Activated CD4-positive, alpha-beta T cell treated with anti-CD3 and anti-CD28 coated beads for 24 hours (primary cell): ENCODE measurements at places on chromosomes 16 and 17.

DNA sequence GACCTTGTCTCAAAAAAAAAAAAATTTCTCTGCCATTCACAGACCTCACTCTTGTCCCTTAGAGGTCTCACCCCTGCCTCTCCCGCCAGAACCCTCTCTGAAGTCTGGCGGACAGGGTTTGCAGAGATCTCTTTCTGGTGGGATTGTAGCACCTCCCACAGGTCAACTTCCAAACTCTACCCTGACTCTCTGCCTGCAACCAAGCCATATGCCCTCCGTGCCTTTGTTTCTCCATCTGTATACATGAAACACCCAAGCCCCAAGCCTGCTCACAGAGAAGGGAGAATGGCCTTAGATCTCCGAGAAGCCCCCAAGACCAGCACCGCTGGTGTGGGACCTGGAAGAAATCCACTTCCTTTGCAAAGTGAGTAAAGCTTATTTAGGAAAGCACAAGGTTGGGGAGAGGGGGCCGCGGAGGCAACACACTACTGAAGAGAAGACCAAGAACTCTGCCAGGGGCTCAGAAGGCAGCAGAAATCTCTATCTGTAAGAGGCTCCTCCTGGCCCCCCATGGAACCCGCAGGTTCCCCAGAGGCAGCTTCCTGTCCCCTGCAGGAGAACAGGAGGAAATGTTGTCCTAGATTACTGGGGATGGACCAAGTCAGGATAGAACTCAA lies 219.9 kb downstream of the C16orf78 start:
- DNase-seq, result no peak

DNA sequence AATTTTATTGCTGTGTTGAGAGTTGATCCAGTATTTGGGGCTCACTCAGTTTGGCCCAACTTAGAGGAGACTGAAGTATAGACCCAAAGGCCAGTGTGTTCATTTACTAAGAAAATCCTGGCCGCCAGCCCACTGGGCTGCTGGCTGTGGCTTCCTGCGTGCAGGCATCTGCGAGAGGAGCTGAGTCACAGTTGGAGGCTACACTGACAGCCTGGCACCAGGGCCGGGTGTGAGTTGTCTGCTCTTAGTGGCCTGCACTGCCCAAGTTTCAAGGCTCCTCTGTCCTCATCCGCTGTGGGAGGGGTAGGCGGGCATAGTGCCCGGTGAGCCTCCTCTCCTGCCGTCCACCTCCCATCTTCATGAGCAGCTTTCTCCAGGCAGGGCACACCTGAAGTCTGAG lies 54.2 kb downstream of the PLD6 start:
- no peak for DNase-seq

- DNase-seq, result no peak
These were observed 64.8 kb upstream of the DOC2B start for GRCh38 chr17:246226-246625.

DNA sequence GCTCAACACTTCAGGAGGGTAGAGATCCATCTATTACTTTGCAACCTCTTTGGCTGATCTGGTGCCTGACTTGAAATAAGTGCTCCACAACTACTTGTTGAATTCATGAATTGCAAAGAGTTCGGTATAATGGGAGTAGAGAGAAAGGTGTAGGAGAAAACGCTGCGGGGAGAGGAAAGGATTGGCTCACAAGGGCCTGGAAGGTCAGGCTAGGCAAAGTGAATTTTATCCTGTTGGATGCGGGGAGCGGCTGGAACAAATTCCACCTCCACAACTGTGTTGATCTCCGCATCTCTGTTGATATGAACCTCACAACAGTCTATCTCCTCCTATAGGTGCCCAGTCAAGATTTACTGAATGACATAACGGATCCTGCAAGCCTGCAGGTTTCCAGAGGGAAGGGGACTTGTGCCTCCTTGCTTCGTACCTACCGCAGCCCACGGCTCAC lies 684 bp downstream of the SLX4 start:
- no peak for DNase-seq

GRCh38 chr16:16956376-16956775 lies 514.4 kb downstream of the XYLT1 start:
- no peak for DNase-seq

DNA sequence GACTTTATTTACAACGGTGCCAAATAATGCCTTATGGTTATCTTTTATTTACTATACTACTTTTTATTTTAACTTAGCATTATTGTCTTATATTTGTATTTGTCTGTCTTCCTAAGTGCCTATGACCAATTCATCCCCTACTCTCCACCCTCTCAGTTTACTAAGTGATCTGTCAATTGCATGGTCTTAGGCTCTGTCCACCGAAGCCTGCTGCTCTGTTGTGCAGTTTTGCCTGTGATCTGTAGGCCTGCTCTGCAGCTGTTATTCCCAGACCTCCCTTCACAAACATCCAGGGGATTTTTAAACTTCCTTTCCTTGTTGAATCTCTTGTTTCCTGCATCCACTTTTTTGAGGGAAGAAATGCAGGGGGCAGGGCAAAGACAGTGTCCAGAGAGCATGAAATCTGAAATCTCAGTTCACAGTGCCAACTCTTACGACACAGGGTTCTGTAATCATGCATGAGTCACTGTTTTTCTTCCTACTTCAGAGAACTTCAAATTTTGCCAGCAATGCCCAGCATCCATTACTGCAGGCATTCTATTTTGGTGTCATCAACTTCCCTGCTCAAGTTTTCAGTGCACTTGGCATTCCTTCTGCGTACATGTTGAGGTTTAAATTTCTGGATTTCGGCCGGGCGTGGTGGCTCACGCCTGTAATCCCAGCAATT lies 11.4 kb downstream of the SLFN5 start:
- DNase-seq, result no peak

GRCh38 chr17:9170336-9170735 lies 149.0 kb downstream of the NTN1 start:
- no peak for DNase-seq

DNA sequence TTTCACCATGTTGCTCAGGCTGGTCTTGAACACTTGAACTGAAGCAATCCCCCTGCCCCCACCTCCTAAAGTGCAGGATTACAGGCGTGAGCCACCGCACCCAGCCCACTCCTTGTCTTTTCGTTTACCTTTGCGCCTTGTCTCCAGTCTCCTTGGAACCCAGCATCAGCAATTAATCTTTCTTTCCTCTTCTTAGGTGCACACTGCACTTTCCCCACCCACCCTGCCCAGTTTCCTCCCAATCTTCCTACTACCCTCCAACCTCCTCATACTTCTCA lies 1.5 kb upstream of the CLDN7 start:
- no peak for DNase-seq

- DNase-seq, result no peak
These were observed 79.3 kb downstream of the CACNG1 start for GRCh38 chr17:67123699-67124098.

DNA sequence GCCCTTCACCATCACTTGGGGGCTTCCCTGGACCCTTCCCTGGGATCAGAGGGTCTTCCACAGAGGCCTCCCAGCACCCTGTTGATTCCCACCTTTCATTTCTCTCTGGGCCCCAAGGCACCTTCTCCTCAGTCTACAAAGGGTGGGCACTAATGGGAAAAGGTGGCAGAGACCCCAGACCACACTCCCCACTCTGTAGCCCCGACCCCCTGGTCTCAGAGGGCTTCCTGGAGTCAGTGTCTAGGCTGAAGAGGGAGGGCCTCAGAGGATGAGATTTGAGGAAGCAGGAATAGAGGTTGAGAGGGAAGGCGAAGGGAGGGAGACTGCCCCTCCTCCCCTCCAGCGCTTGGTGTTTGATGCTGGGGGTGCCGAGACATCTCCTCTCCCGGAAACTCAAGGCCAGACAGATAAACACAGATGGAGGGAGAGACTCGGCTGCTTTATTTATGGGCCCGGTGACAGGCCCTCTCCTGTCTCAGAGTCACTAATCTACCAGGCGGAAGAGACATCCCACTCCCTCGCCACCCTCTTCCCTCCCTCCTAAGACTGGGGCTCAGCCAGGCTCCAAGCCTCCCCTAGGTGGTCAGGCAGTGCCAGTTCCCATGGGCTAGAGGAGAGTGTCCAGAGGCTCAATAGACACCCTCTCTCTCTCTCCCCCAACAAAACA lies 18.5 kb upstream of the SP2 start:
- DNase-seq, result no peak

GRCh38 chr16:35339337-35339736 lies 1879.9 kb downstream of the TP53TG3F start:
- DNase-seq, result no peak

DNA sequence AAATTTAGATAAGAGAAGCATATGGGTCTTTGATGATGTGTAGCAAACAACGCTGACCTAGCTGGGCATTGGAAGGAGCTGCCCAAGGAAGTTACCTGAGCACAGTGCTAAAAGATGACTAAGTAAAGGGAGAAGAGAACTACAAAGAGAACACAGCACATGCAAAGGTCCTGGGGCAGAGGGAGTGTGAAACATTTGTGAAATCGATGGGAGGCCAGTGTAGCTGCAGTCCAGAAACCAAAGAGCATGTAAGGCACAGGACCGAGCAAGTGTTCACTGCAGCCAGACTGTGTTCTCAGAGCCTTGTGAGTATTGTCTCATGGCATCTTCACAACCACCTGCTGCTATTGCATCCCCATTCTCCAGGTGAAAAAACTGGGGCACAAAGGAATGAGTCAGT lies 44.9 kb downstream of the ARHGAP27 start:
- DNase-seq, result no peak

GRCh38 chr17:55456307-55457240 lies 34.9 kb upstream of the MMD start:
- no peak for DNase-seq

DNA sequence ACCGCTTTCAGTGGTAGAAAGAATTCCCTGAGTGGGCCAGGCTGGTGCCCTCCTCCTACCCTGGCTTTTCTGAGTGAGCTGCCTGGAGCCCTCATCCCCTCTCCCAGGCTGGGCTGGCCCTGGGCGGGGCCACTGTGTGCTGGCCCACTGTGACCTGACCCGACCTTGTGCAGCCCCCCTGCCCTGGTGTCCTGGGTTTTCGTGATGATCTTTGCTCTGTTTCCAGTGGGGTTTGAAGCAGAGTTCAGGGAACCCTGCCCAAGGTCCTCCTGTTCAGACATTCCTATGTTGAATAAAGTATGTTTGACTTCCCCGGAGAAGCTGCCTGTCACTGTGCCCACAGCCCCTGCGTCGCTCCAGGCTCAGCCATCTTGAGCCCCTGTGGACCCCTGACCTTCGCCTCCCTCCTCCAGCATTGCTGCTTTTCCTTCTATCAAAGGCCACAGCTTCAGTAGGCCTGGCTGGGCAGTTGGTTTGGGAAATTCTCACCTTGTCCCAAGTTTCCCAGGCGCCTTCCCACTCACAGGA lies 13.7 kb upstream of the NAGLU start:
- no peak for DNase-seq

DNA sequence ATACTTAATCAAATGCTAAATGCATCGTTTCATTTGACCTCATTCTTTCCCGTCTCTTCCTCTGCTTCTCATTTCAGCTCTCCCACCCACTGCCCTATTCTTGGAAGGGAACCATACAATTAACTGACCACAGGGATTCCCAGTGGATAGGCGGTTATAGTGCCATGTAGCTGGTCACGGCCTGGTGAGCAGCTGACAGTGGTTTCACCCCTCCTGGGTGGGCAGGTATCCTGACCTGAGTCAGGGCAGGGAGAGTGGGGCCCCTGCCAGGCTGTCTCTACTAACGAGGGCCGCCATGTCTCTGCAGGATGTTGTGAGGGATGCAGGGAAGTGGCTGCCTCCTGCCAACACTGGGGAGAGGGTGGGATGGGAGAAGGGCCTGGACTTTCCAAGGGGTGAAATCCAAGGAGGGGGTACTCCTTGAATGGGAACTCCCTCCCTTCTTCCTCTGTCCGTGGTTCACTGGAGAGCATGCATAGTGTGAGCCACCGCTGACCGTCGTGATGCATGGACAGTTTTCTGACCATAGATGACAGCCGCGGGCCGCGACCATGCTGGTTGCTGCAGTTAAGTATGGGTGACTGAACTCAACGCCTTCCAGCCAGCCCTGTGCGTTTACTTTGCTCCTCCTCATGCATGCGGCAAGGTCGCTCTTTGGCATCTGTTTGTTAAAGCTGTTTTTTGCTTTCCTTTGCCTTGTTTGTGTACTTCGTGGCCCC lies 95.9 kb downstream of the RPTOR start:
- DNase-seq, result no peak

DNA sequence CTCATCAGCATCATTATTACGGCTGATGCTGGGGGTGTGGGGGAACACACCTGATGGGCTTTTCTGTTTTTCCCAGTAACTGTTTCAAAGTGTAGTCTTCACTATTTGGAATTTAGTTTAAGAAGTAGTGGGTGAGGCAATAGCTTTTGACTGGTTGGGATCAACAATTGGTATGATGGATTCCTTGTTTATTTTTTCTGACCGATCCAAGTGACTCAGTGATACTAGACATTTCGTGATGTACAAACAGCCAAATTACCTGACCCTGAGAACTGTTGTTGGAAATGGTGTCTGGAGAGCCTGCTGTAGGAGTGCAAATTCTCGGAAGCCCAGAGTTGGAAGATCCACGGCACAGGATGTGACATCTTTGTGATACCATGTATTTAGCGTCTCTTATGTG lies 204.2 kb downstream of the PRKCA start:
- DNase-seq, result no peak

- no peak for DNase-seq
These were observed 154.3 kb downstream of the KATNIP start for GRCh38 chr16:27704252-27704651.

DNA sequence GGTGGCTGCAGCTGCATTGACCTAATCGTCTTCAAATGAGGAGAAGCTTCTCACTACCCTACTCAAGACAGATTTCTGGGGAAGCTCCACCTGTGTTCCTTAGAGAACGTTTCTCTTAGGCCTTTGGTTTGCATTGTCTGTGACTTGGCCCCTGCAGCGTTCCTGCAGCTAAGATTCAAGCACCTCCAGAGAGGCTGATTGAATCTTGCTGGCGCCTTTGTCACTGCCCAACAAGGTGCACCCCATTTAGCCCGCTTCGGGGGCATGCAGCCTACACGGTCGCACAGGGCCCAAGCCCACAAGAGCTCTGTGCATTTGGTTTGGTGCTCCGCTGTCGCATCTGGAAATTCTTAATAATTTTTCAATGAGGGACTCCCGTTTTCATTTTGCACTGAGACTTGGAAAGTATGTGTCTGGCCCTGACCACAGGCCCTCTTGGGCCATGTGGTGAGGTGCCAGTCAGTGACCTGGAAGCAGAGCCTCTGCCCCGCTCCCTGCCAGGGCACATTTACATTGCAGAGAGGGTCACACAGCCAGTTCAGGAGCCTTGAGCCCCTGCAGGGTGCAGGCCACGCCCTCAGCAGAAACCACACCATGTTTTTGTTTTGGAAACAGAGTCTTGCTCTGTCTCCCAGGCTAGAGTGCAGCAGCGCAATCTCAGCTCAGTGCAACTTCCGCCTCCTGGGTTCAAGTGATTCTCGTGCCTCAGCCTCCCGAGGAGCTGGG lies 51.1 kb upstream of the CACNG5 start:
- DNase-seq, result no peak

GRCh38 chr16:89982318-89982717 lies 33.8 kb downstream of the DEF8 start:
- DNase-seq, result no peak

- DNase-seq, result no peak
These were observed 504 bp upstream of the GOSR1 start for GRCh38 chr17:30476726-30477082.

GRCh38 chr17:75825149-75825552 lies 19.1 kb downstream of the UNC13D start:
- DNase-seq, result no peak
